ENCODE measurements at places on chromosomes 5 and 9. TPM values are rescaled to one million over a fixed set of nuclear protein-coding genes. Genes with fewer than 3 reads are reported as not detected.

- no peak for DNase-seq
Observed at GRCh38 chr9:94703488-94704140, 22.9 kb upstream of the AOPEP start.

The ZNF454 gene
- total RNA-seq, result 3.4 TPM

DNA sequence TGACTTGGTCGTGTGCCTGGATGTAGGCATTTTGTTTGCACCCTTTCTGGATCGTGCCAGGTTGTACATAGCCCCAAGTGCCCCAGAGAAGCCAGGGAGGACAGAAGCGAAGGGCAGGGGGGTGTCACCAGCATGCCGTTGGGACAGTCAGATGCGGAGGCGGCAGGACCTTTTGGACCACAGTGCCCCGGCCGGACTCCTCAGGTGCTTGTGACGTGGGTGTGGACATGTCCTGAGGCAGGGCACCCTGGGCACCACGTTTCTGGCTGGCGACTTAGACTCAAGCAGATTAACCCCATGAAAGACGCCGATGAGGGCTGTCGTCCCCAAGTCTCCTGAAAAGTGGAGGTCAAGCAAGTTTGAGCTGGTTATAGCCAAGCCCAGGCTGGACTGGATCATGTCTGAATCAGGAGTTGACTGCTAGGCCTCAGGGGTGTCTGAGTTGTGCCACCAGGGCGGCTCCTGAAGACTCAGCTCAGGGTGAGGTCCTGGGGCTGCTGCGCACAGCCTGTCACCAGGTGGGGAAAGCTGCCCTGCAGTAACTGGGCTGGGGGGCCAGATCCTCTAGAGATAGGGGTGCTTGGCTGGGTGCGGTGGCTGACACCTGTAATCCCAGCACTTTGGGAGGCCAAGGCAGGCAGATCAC is 42.0 kb downstream of the HABP4 start:
- DNase-seq, result no peak

GRCh38 chr9:89576404-89576839 is 28.4 kb upstream of the GADD45G start:
- no peak for DNase-seq

GRCh38 chr5:110916381-110917049 is 155.0 kb upstream of the TSLP start:
- no peak for DNase-seq

DNA sequence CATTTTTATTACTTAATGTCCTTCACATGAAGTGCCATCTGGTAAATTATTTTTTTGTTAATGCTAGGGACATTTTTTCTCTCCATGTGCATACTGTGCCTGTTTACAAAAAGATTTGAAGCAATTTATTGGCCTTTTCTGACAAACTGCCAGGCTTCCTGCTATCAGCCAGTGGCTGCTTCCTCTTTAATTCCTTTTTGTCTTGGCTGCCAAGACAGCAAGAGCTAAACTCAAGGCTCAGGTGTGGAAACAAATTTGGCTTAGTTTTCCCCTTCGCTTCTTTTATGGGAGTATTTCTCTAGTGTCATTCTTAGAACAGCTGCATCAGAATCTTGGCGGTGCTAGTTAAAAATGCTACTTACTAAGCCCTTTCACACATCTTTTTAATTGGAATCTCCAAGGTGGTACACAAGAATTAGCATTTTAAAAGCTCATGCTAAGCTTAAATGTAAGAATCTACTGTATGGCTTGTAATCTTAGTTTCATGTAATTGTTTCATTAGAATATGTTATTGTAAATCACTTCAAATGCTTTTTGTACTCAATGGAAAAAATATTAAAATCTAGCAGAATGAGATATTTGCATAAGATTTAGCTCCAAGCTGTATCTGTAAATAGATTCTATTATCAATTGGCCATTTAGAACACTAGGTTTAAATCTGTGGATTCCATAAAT is 134.2 kb upstream of the RASGRF2 start:
- no peak for DNase-seq

- DNase-seq, result no peak
Observed at GRCh38 chr5:101943784-101944183, 352.3 kb downstream of the SLCO4C1 start.

GRCh38 chr5:54090495-54091120 is 219.8 kb downstream of the ARL15 start:
- DNase-seq, result no peak

The ACOT12 gene
- total RNA-seq, result not detected

GRCh38 chr5:86542532-86542931 is 75.2 kb upstream of the COX7C start:
- DNase-seq, result no peak

- DNase-seq, result no peak
Observed at GRCh38 chr5:123278284-123278683, 144.9 kb downstream of the CEP120 start.

DNA sequence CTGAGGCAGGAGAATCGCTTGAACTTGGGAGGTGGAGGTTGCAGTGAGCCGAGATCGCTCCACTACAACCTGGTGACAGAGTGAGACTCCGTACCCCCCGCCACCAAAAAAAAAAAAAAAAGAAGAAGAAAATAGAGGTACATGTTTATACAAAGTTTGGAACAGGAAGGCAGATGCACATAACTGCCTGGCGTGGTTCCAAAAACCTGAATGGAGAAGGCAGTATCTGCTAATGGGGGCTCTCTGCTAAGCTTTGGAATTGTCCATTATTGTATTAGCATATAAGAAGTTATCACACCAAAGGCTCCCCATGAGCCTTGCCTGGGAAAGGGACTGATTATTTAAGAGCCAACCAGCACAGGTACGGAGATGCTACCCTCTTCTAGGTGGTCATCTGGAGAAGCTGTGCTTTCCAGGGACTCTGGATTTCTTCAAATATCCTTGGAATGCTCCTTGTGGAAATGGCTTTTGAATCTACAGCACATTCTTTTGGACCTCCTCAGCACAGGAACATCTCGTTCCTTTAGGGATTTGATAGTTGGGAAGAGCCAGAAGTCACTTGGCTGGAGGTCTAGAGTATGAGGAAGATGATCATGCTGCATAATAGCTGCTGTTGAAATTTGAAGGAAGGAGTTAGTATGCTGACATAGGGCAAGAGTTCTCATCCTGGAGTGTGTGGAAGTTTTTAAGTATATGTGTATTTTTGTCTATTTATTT is 42.5 kb upstream of the ABCA1 start:
- no peak for DNase-seq

DNA sequence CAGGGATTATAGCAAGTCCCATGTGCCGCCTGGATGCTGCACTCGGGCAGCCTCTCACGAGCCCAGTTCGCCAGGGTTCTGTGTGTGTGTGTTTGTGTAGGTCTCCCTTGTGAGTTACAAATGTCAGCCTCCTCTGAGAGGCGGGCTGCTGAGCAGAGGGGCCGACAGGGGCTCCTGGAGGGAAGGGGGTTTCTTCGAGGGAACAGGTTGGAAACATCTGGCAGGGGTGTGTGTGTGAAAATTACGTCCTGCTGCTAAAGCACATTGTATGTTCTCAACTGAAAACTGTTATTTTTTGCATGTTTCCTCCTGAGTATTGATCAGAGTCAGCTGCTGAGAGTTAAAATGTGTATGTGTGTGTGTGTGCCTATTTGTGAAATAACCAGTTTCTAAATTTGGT is 9.7 kb downstream of the GALNT10 start:
- DNase-seq, result no peak

The RASEF gene
- total RNA-seq, result 0.37 TPM

GRCh38 chr5:143120460-143121134 is 282.9 kb downstream of the NR3C1 start:
- DNase-seq, result no peak

GRCh38 chr5:139985733-139986132 is 57.4 kb downstream of the NRG2 start:
- no peak for DNase-seq

The DMRT1 gene
- total RNA-seq, result not detected

The GRXCR2 gene
- not detected for total RNA-seq

DNA sequence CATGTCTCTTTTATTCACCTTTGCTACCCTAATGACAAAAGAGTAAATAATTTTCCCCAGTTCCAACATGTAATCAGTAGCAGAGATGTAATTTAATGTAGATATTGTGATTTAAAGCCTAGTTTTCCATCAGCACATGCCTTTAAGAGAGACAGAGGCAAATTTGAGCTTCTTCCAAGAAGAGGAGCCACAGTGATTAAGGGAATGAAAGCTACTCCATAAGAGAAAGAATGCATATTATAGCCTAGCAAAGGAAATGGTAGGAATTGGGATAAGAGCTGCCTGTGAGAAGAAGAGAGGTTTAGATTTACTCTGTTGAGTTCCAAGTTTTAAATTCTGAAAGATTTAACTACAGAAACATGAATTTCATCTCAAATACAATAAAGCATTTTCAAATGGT is 591.0 kb upstream of the DMAC1 start:
- DNase-seq, result no peak

The NAIP gene
- 21.2 TPM for total RNA-seq

DNA sequence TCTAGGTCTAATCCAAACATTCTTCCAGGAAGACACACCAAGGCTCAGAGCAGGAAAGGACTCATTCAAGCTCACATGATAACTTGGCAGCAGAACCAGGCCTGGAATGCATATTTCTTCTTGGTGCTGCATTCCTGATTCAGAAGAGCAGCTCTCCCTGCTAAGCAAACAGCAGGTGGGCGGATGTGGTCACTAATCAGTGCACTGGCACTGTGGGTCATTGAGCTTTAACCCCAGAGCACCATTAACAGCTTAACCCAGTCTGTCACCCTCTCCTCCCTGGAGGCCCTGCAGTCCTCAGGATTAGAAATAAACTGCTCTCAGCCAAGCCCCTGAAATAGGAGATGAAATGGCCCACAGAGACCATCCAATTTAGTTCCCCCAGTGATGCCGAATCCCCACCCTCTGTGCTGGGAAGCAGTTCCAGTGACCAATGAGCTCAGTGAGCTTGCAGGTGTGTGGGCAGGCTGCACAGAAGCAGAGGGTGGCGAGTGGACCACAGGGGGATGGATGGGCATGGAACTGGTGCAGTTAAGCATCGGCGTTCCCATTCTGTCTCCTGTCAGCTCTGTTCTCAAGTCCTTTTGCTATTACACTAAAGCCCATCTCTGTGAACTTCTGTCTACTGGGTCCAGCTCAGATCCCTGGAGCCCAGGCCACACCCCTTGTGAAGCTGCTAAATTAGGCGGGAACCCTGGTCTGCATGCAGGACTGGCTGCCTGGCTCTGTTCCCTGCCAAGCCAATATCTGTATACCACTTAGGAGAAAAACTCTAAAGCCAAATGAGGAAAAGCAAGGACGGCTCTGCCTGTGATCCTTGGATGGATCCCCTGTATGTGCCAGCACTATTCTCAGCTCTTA is 16.6 kb upstream of the MEGF9 start:
- DNase-seq, result no peak

DNA sequence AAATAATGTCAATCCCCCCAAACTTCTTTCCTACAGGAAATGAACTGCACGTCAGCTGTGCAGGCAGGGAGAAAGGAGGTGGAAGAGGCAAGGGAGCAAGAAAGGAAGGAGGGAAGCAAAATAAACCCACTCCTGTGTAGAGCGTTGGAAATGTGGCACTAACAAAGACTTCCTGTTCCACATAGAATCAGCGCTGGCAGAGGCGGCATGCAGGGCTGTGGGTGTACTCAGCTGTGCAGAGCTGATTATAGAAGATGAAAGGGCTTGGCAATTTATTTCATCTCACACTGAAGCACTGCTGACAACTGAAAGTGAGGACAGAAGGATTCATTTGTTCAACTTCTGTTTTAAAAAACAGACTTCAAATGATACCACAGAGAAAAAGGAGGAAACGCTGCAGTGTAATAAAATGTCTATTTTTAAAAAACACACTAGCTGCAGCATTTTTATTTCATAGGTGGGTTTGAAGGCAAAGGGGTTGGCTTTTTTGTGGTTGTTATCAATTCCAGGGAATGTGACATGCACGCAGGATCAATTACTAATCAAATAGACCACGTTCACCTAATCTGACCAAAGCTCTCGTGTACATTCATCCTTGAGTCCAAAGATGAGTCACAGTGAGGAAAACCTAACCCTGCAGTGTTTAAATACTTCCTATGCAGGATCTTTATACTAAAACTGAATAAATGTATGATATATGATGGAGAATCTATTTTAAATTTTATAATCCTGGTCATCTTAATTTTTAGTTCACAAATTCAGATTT is 583.5 kb downstream of the ZNF608 start:
- DNase-seq, result no peak

DNA sequence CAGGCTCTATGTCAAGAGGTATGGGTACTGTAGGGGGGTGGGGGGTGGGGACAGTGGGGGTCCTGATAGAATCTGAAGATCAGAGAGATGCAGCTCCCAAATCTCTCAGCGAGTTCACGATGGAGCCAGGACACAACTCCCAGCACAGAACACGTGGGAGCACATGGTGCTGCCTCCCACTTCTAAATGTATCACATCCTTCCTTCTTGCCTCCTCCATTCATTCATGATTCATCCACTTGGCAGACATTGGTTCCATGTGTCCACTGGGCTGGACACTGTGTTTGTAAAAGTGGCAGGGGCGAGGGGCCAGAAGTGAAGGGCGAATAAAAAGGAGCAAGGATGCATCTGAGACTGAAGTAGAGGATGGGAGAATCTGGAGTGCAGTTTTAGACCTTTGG is 33.9 kb downstream of the SH3TC2 start:
- no peak for DNase-seq

The PCDH1 gene
- 30.2 TPM for total RNA-seq

DNA sequence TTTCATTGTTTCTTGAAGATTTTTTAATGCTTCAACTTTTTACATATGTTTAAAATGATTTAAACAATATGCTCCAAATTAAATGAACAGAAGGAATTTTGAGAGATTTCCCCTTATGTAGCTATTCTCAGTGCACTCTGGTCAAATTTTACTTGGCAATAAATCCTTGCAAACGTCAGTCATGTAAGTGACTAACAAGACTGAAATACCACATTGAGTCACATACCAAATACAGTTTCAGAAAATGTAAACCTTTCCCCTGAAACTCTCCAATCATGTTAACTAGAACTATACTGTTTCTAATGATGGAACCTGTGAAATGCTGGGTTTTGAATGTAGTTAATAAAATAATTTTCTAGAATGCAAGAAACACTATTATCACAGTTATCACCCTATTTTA is 29.6 kb downstream of the SAR1B start:
- no peak for DNase-seq

DNA sequence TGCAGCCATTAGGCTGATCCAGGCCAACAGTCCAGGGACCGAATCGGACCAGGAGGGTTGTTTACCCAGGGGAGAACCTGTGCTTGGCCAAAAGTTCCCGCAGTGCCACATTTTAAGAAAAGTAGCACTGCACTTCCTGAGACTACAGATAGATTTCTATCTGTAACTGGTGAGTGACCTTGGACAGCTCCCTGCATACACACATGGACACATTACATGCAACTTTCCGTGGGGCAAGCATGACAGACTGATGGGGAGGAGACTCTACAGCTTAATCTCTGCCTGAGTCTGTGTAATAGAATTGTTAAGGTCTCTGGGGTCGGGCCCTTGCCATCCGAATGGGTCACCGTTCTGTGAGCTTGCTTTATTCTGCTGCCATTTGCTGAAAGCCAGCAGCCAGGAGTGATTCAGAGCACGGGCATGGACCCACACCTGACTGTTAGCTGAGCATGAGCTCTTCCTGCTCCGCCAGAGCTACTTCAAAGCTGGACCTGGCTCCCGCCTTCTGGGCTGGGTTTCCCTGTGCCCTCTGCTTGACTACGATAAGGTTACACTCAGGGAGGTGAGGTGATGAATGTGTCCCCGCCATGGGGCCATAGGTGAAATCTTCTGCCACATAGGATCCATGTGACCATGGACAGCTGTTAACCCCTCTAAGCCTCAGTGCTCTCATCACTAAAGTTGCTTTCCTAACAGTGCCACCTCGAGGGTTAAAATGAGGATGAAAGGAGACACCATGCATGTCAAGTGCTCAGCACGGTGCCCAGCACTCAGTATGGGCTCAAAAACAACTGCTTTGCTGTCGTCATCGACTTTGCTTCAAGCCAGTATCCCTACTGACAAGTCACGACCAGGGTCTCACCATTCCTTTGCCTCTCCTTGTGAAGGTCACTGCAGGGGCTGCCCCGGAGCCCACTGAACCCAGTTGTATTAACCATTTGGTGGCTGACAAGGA is 200.0 kb downstream of the MELK start:
- no peak for DNase-seq

All from posterior vena cava (tissue), 2 donors.